Stimulated activated CD4-positive, alpha-beta T cell treated with anti-CD3 and anti-CD28 coated beads, TNF-alpha, amount 100 ng/mL, for 1 hour (primary cell): ENCODE measurements at places on chromosomes 3 and 15.

- DNase-seq, result no peak
Observed at GRCh38 chr3:171770689-171771620, 39.3 kb downstream of the PLD1 start.

- DNase-seq, result no peak
Observed at GRCh38 chr15:64163659-64164362, 989 bp upstream of the PPIB start.

DNA sequence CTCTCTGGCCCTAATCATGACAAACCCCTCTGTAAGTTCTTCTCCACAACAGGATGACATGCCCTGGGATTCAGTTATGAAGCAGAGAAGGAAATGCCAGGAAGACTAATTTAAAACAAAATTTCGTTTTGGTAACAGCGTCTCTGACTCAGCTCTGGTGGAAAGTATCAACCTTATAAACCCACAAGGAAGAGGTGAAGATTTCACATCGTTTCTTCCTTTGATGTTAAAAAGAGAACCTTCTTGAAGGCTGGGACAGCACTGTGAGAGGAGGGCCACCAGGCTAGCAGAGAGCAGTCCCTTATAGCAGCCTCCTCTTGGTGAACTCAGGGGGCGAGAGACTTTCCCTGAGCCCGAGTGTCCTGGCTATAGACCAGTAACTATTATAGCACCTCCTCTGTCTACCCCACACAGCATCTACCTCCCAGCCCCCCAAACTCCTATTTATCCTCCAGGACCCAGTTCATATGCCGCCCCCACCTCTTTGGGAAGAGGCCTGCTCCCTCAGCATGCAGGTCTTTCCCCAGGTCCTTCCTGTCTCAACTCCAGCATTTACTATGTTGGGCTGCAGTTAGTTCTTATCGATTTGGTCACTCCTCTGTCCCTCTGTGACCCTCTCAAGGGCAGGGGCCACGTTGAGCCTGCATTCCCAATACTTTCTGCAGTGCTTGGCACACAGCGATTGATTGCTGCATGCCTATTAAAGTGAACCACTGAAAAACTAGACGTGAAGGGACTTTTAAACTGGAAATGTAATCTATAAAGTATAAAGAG lies 321.5 kb upstream of the ICE2 start:
- no peak for DNase-seq

- DNase-seq, result no peak
Observed at GRCh38 chr3:151460774-151461450, at the start of gene IGSF10. Gene IGSF10, minus strand, starts transcription at chr3:151461061. Its CDS starts 2,352 bp downstream, at chr3:151458709.

DNA sequence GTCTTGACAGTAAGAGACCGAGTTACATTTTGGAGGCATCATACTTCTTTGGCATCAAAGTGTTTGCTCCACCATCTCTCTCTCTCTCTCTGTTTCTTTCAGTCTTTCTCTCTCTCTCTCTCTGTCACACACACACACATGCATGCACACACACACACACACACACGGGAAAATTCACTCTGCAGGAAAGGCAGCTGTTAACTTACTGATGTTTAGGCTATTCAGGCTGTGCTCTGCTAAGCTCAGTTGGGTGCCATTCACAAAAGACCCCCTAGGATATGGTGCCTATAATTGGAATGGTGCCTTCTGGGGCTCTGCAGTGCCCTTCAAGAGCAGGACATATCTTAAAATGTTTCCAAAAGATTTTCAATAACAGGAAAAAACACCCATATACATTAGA lies 78.2 kb downstream of the KCNH8 start:
- DNase-seq, result no peak

DNA sequence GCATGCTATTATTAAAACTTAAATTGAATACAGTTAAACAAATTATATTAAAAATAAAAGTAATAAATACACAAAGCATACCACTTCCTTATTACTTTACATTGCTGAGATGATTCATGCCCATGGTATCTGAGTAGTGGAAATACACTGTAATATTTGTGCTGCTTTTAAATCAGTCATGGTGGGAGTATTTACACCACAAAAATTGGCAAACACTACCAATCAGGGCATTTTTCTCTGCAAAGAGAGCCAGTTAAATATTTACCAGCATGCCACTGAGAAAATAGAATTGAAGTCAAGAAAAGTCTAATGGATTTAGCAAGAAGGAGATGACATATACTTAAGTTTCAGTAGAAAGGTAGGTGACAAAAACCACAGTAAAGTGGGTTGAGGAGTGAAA lies 19.6 kb downstream of the PPARG start:
- no peak for DNase-seq
